ENCODE measurements at places on chromosomes 5 and 9.
A peak's percentile ranks its signal among the peaks of the same experiment; 100 is the strongest.

DNA sequence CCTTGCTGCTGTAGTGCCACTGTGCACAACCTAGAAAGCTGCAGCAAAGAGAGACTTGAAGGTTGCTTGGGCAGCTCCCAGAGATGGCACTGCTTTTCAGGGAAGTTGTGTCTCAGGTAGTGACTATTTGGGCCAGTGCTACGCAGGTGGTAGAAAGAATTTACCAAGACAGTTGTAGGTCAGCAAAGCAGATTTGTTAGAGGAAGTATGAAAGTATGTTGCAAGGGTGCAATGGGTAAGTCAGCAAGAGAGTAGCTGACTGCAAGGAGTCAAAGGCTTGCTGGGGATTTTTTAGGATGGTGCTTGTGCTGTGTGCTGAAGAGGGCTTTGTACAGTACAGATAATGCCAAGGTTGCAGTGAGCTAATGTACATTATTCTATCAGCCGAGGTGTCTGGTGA lies 33.5 kb upstream of the SPARC start:
- DNase-seq: peak; percentile 60

DNA sequence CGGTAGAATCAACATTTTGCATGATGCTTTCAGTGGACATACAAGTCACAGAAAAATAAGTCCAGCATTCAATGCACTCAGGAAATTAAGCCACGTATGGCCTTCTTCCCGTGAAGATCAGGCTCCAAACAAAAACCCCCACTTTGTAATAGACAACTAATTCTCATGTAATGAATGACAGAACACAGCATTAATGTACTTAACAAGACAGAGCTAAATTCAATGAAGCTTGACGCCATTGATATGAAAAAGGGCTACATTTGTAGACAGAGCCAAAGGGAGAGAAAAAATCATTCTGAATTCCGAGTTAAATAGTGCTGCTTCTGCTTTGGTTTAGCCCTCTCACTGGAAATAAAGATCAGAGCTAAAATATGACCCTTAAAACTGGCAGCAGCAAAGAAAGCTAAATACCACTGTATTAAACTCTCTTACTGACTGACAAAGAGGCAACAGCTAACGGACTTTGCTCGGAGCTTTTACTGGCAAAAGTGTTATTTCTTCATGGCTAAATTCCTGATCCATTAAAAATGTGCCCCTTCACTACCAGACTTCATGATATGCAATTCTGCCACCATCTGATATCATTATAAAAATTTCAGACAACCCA lies 250.5 kb downstream of the BNC2 start:
- DNase-seq: no peak

GRCh38 chr5:71533615-71534014 lies 53.5 kb upstream of the MCCC2 start:
- DNase-seq: peak; percentile 73

GRCh38 chr9:71270554-71270953 lies 149.1 kb upstream of the TRPM3 start:
- no peak for DNase-seq

DNA sequence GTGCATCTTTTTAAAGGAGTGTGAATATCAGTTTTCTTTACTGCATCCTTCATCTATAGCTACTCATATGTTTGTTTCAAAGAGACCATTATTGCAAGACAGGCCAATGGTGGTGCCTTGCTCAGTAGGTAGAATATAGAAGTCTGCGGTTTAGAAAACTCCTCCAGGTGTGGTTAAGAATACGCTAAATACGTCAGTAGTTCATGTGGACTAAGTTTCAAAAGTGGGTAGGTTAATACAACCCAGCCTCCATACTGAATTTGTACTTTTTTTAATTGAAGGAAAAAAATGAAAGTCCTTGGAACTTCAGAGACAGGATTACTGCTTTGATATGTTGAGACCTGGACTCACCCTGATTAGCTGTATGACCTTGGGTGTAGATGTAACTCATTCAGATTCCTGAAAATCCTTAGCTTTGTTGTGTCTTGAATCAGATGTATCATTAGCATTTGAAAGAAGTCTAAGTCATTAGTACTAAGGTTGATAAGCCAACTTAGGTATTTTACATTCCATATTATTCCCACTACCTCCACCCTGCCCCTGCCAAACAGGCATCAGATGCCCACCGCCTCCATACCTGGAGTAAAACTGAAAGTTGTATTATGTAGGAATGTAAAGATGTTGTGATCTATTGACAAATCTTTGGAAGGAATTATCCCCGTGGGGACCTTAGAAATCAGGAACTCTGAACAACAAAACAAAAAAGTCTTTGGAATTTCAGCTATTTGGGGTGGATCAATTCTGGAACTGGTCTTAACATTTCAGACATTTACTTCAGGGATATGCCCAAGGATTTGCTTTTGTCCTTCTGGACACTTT lies 6.1 kb downstream of the BASP1 start:
- no peak for DNase-seq

GRCh38 chr5:166980666-166981065 lies 1310.8 kb upstream of the WWC1 start:
- DNase-seq: no peak

DNA sequence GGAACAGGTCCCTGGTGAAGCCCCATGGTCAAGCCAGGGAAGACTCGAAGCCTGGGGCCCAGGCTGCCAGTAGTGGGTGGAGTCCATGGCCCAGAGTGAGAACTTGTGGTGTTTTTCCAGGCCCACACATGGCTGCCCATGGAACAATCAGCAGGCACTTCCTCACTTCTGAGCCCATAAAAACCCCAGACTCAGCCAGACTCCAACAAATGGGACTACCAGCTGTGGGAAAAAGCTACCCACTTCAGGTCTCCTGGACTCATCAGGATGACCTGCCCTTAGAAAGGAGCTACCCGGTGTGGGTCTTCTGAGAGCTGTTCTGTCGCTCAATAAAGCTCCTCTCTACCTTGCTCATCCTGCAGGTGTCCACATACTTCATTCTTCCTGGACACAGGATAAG lies 108.9 kb downstream of the ST8SIA4 start:
- DNase-seq: no peak

DNA sequence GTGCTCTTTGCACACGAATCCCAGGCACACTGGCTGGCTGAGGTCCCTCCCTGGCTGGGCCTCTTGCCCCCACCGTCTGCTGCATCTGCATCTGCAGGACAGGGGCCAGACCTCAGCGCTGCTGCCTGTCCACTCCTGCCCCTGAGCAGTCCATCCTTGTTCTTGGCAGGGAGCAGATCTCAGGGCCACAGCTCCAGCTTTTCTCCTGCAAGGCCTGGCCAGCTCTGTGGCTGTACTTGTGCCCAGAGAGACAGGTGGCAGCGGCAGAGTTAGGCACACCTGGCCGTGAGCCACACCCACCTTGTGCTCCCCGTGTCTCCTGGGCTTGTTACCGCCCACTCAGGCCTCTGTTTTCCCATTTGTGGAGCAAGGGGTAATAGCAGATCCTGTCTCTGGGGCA lies 13.9 kb downstream of the NEK6 start:
- no peak for DNase-seq

DNA sequence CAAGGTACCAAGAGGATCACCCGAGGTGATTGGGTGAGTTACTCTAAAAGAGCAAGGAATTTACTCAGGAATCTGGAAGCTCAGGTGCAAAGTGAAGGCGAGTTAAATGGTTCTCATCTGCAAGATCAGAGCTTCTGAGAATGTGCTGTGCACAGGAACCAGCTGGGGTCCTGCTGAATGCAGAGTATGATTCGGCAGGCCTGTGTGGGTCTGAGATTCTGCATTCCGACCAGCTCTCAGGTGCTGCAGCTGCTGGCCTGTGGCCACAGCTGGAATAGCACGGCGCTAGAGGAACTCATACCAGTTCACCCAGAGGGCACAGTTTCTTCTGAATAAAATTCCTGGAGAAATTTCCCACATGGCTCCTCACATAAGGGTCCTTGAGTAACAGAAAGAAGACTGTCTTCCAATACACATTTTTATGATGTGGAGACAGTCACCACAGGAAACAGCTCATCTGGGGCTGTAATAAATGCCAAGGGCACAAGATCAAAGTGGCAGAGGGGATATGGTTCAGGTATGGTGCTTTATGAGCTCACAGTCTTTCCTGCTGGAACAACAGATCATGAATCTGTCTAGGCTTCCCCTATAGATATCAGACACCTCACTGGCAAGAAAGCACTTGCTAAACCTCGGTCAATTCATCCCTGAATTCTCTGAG lies 83.9 kb downstream of the PTPN3 start:
- no peak for DNase-seq

DNA sequence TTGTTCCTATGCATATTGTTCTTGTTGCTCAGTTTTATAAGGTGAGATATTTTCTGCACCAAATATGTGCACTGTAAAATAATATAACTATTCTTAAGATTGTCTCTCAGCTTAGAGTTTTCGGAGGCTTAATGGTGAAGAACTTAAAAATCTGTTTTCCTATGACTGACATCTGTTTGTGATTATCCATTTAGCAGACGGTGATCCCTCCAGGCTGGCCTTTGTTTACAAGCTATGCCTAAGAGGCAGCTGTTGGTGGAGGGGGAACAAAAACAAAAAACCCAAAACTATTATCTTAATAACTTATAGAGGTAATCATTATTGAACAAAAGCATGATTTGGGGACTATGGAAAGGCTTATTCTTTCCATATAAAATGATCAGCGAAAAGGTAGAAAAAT lies 658 bp downstream of the PDCD1LG2 start:
- DNase-seq: no peak

- DNase-seq: no peak
These were observed 55.3 kb downstream of the SPEF2 start for GRCh38 chr5:35672995-35673394.

DNA sequence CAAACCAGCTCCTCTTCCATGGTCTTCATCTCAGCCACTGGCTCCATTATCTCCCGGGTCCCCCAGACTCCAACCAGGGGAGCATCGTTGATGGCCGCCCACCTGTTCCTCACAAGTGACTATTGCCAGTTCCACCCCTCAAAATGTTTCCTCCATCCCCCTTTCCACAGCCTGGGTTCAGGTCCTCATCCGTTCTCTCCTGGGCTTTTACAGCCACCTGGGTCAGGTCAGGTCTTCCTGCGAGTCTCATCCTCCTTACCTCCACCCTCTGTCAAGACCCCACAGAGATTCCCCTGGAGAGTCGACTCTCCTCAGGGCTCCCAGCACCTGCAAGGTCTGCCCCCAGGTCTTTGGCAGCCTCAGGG lies 133.2 kb downstream of the PAX5 start:
- DNase-seq: no peak

GRCh38 chr9:131633491-131634031 lies 88.2 kb downstream of the PRRT1B start:
- DNase-seq: no peak

- peak; percentile 18 for DNase-seq
These were observed 17.3 kb downstream of the EXD3 start for GRCh38 chr9:137405677-137406081.

- DNase-seq: no peak
These were observed 97.2 kb downstream of the SH3TC2 start for GRCh38 chr5:148965511-148966265.

GRCh38 chr5:172350212-172351181 lies 66.9 kb upstream of the UBTD2 start:
- no peak for DNase-seq

DNA sequence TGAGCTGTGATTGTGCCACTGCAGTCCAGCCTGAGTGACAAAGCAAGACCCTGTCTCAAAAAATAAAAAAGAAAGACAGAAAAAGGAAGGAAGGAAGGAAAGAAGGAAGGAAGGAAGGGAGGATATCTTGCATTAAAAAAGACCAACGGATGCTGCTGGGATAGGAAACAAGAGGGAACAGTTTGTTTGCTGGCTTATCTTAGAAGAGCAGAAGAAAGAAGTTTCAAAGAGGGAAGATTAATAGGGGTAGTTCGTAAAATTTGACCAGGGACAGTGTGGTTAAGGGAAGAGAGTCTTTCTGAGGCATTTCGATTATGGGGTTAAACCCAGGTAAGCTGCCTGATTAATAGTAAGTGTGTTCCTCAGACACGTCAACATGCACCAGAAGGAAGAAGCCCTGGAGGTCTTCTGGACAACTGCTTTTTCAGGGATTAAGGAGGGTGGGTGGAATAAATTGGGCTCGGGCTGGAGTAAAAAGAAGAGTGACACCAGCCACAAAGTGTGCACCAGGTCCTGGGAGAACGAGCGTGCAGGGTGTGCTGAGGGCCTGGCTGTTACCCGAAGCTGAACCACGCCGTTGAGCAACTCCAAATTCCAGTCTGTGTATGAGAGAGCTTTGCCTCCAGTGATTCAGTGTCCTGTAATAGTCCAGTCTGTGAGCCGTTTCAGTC lies 24.8 kb downstream of the FYB1 start:
- DNase-seq: peak; percentile 51

DNA sequence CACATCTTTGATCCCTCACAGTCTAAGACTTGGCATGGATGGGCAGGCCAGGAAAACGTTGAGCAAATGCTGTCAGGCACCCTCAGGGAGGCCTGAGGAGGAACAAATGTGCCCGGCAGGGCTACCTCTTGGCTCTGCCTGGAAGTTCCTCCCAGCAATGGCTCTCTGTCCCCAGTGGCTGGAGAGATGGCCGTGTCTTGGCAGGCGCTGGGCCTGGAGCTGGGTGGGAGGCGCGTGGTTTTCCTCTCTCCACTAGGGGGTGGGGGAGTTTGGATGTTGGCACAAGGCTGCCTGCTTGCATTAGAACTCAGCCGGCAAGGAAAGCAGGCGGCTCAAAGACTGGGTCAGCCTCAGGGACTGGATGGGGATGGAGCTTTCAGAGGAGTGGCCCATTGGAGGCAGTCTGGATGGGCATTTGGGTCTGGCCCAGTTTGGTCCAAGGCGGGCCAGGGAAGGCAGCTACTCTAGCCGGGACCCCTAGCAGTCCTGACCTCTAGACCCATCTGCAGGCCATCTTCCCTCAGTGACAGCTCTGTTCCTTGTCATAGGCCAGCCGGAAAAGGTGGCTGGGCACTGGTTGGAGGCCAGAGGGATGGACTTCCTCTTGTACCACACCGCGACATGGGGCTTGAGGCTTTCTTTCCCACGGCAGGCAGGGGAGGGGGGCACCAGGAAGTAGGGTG lies 68.2 kb upstream of the STC2 start:
- no peak for DNase-seq

DNA sequence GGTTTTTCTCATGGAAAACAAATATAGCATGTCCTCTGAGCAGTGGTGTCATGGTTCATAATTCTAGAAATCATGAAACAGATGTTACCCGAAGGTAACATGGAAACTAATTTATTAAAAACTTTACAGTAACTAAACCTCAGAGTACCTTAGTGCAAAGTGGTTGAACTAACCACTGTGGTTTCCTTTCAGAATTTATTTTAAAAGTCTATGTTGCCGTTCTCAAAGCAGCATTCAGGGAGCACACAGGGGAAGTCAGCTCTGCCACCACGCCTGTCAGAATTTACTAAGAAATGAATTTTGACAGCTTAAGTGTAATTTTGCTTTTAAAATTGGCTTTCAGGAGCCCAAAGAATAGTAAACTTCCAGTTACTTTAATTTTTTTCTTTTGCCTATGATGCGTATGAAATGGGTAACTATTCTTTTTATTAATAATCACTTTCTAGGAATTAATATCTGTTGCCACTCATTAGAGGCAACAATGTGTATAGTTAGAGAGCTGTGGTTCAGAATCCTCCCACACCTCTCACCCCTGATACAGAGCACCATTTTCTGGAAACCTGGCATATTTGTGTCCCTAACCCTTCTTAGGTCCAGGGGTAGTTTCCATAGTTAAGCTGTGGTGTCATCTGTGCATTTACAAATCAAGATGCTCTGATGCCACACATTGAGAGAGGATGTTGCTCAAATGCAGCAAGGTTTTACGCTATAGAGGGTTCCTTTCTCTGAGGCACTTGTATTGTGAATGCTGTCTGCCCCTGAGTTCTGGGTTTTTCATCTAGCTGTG lies 202.6 kb downstream of the ZSWIM6 start:
- no peak for DNase-seq

GRCh38 chr5:122774861-122775549 lies at the start of gene SNX2:
SNX2 (plus strand) TSS chr5:122775080; CDS start chr5:122775104, 24 bp downstream.
- DNase-seq: peak; percentile 98

GRCh38 chr9:38018958-38019602 lies 49.9 kb downstream of the SHB start:
- no peak for DNase-seq

GRCh38 chr5:39716532-39717028 lies 291.8 kb upstream of the DAB2 start:
- DNase-seq: peak; percentile 60

All from suppressor macrophage treated with lipopolysaccharide for 1 hour (primary cell).